Bone marrow (tissue), 2 donors: ENCODE measurements at places on chromosomes 7 and 10.

DNA sequence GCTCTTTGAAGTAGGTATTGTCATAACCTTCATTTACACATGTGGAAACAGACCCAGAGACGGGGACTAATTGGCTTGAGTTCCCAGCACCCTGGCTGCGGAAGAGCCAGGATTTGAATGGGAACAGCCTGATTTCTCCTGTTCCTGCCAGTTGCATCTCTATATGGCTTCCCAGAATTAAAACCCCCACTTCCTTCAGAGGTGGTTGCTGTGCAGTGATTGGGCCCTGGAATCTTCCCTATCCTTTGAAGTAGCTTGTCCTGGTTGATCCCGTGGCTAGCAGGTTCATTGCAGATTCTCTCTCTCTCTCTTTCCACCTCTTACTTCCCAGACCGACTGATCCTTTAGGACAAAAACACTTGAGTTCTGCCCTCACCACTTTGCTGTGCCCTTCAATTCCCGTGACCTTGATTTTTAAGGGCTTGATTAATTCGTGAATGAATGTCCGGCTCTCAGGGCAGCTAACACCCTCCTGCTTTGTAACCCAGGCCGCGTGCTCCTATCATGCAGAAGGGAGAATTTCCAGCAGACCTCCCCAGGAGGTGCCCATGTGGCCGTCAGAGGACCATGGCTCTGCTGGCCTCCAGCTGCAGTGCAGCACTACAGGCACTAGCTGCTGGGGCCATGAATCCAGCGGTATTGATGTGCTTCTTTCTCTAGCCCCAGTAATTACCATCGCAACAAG is 120.6 kb upstream of the AGK start:
- DNase-seq: no peak

DNA sequence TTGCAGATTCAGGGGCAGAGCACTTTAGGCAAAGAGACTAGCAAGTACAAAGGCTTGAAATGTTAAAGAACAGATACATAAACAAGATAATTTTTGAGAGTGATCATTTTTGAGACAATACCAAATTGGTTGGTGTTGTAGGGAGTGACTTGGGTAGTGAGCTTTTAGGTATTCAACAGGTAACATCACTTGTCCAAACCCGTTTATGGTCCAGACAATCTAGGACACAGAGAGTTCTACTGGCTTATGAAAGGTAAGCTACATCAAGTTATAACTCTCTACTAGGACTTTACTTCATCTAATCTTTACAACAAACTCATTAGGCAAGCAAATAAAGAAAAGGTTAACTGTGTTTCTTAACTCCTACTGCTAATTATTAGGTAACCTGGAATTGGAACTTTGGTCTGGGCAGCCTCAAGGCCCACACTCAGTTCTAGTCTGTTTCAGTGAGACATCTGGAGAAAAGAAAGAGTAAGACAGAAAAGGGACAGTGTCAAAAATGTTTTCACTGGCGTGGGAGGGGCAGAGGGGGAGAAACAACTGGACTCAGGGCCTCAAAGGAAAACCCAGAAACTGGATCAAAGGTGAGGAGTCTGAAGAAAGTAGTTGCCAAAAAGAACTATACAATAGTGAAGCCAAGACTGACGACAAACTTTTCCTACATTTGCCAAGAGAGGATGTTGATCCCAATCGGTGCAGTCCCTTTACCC is 39.2 kb downstream of the GNAT3 start:
- DNase-seq: no peak

DNA sequence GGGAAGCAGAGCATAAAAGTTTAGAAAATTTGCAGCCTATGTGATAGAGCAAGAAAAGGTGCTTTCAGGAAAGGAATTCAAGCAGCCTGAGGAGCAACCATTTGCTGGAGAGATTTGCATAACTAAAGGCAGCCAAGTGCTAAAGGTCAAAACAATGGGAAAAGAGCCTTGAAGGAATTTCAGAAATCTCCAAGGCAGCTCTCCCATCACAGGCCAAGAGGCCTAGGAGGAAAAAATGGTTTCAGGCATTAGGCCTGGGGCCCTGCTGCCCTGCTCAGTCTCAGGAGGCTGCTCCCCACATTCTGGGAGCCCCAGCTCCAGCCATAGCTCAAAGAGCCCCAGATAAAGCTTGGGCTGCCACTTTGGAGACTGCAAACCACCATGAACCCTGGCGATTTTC is 95.9 kb upstream of the UNC5B start:
- no peak for DNase-seq

GRCh38 chr10:128530301-128530700 is 404.1 kb upstream of the MKI67 start:
- no peak for DNase-seq

DNA sequence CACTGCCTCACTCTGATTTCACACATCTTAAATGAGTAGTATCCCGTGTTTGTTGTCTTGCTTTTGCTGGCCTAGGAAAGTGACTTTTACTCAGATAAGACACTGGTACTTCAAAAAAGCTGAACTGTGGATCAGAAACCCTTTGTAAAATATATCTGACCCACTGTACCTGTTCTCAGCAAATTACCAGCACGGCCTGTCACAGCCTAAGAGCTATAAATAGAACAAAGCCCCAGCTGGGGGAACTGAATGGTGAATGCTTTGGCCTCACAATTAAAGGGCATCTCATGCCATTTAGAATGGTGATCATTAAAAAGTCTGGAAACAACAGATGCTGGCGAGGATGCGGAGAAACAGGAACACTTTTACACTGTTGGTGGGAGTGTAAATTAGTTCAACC is 76.1 kb downstream of the CREB3L2 start:
- no peak for DNase-seq

- DNase-seq: no peak
Observed at GRCh38 chr7:151080067-151080521, 515 bp downstream of the FASTK start.

GRCh38 chr10:118980870-118981269 is 48.6 kb upstream of the NANOS1 start:
- DNase-seq: no peak

- no peak for DNase-seq
Observed at GRCh38 chr7:27709137-27710075, 30.6 kb upstream of the TAX1BP1 start.

DNA sequence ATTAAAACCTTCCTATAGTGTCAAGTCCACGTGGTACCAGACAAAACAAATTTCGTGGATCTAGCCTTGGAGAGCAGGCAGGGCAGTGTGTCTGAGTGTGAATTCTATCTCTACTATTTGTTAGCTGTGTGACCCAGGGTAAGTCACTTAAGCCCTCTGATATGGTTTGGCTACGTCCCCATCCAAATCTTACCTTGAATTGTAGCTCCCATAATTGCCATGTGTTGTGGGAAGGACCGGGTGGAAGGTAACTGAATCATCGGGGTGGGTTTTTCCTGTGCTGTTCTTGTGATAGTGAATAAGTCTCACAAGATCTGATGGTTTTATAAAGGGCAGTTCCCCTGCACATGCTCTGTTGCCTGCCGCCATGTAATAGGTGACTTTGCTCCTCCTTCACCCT is 2.8 kb upstream of the NPFFR1 start:
- DNase-seq: no peak

DNA sequence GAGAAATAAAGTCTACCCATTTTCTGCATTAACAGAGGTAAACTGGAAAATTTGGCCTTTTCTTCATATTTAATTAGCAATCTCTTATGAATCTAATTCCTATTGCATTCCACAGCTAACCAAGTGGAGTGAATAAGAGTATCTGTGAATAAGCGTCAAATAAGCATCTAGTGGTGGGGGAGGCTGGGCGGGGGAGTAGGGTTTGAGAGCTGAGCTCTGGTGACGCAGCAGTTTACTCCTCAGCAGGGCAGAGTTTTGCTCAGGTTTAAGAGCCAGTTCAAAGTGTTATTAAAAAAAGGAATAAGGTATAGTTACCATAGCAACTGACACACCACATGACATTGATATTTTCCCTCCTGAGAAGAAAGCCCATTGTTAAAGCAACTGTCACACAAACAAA is 1346.8 kb upstream of the CELF2 start:
- no peak for DNase-seq

DNA sequence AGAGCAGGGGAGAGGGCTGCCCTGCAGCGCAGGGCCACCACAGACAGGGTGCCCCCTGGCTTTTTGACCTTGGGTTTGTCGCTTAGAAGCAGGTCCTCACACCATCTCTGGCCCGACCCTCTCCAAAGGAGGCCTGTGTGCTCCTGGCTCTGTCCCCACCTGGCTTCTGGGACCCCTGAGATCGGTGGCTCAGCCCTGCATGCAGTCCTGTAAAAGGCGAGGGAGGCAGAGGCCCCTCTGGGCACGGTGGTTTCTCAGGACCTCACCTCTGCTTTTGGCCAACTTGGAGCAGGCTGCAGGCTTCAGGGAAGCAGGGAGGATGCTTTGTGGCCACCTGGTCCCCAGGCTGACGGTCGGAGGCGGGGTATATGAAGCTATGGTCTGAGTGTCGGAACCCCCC is 21.4 kb downstream of the WDR86 start:
- DNase-seq: no peak

- DNase-seq: no peak
Observed at GRCh38 chr7:133703547-133703946, 423.6 kb upstream of the LRGUK start.

- no peak for DNase-seq
Observed at GRCh38 chr7:158606671-158607424, 19.2 kb upstream of the PTPRN2 start.

GRCh38 chr7:803243-803635 is 29.0 kb upstream of the SUN1 start:
- DNase-seq: no peak

GRCh38 chr7:91632234-91632940 is 248.1 kb downstream of the MTERF1 start:
- no peak for DNase-seq

DNA sequence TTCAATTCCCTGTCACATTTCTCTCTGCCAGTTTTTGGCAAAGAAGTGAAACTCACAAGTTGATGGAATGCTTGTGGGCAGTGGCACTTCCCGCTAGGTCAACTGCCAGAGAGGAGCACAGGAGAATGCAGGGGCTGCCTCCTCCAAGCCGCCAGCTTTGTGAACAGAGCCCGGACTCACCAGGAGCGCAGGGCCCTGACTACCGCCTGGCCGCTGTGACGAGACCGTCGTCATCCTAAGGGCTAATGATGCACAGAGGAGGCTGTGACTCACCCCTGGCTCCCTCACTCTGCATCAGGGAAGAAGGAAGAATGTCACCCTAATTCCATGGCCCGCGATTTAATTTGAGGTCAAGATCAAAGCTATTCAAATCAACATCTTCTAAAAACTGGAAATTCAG is 123.9 kb downstream of the TAX1BP1 start:
- no peak for DNase-seq

- no peak for DNase-seq
Observed at GRCh38 chr7:151837285-151838042, 39.5 kb downstream of the PRKAG2 start.

DNA sequence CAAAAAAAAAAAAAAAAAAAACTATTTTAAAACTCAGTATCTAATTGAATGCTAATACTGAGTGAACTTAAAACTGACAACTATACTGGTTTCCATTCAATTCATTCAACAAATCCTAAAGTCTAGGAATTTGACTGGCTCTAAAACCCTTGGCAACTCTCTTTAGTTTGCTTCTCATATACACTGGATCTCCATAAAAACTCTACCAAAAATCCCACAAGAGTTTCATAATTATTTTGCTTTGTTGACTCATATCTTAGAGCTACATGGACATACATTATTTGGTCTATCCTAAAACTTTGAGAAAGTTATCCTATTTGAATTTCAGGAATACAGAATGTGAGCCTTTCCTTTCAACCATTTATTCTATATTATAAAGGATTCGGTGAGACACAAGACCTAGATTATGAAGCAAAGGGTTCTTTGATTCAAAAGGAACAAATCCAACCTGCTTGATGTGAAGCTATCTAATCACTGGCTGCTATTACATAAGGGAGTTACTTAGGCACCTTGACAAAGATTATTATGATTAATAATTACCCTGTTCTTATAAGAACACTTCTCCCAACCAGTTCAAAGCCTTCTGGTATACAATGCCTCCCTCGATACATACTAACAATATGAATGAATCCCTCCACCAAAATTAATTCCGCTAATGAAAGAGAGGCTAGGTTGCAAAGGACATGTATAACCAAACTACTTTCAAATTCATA is 15.8 kb upstream of the KMT2E start:
- no peak for DNase-seq

GRCh38 chr10:43352951-43353350 is 18.5 kb upstream of the FXYD4 start:
- DNase-seq: no peak

DNA sequence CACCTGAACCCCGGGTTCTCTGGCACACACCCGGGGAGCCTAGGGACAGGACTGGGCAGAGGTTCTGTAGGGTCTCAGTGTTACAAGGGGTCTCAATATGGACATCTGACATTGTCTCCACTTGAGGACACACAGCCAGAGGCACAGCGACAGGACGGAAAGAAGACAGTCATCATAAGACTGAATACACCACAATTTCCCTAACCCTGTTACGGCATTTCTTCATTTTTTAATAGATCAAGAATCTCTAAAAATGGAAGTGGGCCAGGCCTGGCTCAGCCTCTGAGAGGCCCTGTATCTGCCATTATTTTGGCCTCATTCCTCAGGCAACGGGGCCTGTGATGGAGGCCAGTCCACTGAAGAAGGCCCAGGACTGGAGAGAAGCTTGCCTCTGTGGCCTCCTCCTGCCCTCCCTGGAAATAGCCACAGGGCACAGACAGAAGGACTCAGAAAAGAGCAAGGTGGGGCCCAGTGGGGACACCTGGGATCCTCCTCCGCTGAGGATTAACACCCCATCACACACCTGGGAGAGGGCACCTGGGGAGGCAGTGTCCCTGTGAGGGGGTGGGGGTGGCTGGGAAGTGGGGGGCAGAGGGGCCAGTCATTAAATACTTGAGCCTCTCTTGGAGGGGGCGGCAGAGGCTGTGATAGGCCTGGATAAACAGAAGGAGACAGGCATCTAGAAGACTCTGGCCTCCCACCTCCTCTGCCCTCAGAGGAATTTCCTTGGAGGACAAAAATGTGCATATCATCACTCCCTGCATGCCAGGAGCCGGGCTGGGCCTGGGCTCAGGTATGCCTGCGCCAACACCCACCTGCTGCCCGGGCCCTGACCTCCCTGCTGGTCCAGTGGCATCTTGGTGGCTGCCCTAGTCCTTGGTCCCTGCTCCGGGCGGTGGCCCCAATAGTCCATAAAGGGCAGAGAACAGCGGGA is 8.0 kb downstream of the SPOCK2 start:
- DNase-seq: no peak

DNA sequence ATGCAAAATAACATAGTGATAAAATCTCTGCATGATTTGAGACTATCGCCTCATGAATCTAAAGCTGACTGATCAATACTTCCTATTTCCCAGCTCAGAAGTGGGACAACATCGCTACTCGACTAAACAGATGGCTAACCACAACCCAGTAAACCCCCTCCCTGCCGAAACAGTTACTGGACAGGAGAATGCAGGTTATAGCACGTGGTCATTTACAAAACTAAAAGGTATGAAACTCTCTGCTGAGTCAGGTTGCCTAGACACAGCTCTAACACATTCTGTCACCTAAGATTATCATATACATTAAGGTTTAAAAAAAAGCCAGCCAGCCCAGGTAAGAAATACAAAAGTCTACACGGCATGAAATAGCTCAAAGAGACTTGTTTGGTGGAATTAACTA is 64.0 kb downstream of the CTBP2 start:
- no peak for DNase-seq
